Hematopoietic multipotent progenitor cell treated with erythropoietin and hydrocortisone succinate and interleukin-3 and kit ligand, for 8 days (in vitro differentiated cells): ENCODE measurements at places on chromosomes 7 and 10.

DNA sequence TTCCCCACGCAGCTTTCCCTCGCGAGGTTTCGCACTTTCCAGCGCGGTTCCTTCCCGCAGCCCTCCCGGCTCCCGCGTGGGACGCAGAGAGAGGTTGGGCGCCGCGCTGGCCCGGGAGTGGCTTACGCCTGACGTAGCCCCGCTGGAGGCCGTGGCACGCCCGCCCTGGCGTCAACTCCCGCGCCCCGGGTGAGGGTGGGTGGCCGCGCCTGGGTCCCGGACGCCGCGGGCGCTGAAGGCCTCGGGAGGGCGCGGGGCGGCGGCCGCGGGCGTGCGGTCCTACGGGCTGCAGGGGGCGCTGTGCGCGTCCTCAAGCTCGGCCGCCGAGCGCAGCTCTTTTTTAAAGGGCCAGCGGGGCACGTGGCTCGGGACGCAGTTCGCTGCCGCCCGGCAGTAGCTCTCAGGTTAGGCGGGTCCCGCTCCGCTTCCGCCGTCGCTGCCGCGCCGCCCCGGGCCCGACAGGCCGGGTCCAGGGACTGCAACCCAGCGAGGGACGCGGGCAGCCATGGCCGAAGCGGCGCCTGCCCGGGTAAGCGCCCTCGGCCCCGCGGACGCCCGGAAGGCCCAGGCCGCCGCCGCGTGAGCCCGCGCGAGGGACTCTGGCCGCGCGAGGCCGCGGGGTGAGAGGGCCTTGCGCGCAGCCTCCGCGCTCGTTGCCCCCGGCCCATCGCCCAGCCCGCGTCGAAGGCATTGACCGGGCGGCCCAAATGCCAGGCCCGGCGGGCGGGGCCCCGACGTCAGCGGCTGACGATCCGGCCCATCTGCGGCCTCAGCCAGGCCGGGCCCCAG is at the start of gene ZNF783:
ZNF783 (plus strand) TSS at position 368 of the 789 bp plus-strand sequence; CDS start at position 506, 138 bp downstream.
- DNase-seq: peak; percentile 86

DNA sequence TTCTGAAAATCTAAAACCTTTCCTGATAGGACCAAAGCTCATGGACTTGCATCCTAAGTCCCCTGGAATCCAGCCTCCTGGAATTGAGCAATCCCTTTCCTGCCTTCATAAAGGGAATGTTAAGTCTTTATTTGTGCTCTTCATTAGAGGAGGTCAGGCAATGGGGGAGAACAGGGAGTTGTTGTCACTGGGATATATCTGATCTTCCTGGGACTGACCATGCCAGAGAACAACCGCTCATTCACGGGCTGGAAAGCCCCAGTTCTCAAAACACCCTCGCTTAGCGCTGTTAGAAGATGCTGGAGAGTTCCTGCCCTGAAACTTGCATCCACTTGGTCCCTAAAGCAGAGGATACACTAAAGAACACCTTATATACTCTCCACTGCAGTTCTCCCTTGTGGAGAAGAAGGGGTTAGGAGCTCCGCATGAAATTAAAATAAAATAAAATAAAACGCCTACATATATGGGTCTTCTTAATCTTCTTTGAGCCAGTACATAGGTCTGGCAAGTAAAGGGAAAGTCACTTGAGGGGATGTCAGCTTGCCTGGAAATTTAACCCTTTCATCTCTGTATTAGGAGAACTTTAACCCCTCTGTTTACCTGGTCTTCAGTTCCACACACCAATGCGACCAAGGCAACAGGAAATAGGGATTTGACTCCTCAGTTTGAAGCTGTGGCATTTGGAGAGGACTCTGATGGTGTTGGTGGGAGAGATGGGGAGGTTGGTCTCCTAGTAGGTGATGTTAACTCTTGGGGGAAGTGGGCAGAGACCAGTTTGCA is 1.2 kb downstream of the SORCS1 start:
- DNase-seq: no peak

DNA sequence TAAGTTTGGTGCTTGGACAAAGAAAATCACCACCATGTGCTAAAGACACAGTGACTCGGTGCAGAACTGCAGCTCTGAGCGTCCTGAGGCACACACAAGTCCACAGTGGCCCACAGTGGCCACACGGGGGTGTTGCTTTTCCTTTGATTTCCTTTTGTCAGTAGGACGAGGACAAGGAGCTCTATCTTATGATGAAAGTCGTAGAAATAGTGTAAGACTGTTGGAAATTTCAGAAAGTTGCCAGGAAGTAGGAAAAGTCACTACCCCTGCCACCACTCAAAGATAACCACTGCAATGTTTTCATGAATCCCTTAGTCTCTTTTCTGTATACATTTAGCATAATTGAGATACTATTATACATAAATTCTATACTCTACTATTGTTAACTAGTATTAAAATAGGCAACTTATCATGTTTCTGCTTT is 146.0 kb downstream of the TNS3 start:
- DNase-seq: peak; percentile 74

GRCh38 chr7:17139081-17139480 is 159.4 kb upstream of the AHR start:
- DNase-seq: no peak

- DNase-seq: no peak
These were observed 88.3 kb downstream of the ARMH3 start for GRCh38 chr10:101967713-101968112.

DNA sequence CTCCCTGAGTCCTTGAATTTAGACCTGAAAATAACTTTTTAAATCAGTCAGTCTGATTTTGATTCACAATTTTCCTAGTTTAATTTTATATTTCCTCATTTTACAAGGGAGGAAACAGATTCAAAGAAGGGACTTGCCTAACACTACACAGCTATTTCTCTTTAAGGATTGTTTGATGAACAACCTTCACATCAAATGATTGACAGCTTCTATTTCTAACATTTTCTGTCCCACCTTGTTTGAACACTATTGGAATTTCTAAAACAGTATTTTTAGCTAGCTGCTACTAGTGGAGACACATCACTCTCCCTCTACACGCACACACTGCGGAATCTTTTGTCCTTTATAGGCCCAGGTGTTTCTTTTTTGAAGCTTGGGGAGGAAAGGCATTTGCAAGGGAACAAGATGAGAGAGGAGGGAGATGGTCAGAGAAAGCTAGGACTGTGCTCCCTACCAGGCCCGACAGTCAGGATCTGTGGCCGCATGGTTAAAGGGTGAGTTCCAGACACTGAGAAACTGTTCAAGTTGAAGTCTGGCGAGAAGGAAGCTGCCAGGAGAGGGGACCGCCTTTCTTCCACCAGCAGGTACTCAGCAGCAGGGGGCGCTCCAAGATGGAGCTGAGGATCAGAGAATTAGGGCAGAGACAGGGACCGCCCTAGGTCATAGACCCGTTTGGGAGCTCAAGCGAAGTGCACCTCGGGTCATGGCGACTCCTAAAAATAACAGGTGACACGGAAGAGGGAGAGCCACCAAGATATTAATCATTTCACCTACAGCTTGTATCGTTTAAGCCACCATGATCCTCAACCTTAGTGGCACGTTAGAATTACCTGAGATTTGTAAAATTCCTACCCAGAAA is 49.7 kb downstream of the DNAJC12 start:
- peak; percentile 79 for DNase-seq

GRCh38 chr7:25762511-25763462 is 389.2 kb upstream of the NFE2L3 start:
- DNase-seq: no peak

- DNase-seq: peak; percentile 80
These were observed 38.6 kb upstream of the RSBN1L start for GRCh38 chr7:77657427-77658224.

DNA sequence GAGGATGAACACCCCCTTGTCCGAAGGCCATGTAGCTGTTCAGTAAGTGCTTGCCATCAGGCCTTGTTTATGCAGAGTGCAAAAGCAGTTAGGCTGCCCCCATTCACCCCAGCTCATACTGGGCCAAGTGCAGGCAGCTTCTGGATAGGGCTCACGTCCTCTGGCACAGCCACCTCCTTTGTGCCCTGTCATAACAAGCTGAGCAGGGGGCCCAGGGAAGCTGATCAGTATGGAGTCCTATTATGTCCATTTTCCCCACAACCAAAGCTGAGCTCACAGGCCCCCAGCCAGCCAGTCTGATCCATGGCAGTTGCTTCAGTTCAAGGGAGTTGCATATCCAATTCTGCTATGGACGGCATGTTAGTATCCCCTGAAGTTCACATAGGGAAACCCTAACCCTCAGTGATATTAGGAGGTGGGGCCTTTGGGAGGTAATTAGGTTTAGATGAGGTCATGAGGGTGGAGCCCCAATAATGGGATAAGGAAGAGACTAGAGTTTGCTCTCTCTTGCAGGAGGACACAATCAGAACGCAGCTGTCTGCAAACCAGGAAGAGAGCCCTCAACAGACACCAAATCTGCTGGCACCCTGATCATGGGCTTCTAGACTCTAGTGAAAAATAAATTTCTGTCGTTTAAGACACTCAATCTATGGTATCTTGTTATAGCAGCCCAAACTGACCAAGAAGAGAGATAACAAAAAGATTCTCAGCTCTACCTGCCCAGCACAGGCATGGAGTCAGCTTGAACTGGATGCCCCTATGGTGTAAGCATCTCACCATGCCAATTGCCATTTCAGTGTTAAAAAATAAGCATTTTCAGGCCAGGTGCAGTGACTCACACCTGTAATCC is 155.9 kb downstream of the FGFR2 start:
- DNase-seq: no peak

DNA sequence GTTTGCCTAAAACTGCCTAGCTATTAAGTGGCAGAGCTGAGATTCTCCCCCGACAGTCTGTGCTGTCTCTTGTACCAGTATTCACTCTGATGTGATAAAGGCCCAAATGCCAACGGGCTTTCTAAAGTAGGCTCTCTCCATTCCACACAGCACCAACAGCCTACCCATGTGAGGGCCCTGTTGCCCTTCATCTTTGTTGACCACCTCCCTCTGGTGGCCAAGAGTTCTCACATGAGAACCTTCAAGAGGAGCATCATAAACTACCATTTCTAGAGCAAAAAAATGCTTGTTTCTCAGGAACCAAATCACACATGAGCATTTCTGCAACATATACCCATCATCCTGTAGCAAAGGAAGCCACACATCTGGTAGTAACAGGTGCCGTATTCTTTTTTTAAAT is 185.8 kb downstream of the GRM8 start:
- no peak for DNase-seq
